T-cell (primary cell): ENCODE measurements at places on chromosomes 4 and X. TPM values are rescaled to one million over a fixed set of nuclear protein-coding genes. Genes with fewer than 3 reads are reported as not detected.

- H3K4me3 ChIP-seq, result no peak overlapping the region
- H3K4me1 ChIP-seq, result no peaks in the 10 kb centered on the region
- DNase-seq, result no peak
- H3K27me3 ChIP-seq, result peaks cover 2% of the 10 kb centered on the region
- H3K27ac ChIP-seq, result no peak overlapping the region
- H3K36me3 ChIP-seq, result no peaks in the 10 kb centered on the region
These were observed 73.9 kb downstream of the CASP3 start for GRCh38 chr4:184575306-184575705.

Gene ALAS2
- total RNA-seq, result not detected

GRCh38 chrX:154596290-154596929, 11.5 kb downstream of the CTAG1A start:
- no peak overlapping the region for H3K27ac ChIP-seq
- no peaks in the 10 kb centered on the region for H3K4me1 ChIP-seq
- no peak overlapping the region for H3K4me3 ChIP-seq
- no peak for DNase-seq
- H3K27me3 ChIP-seq, result peaks cover 7% of the 10 kb centered on the region
- H3K36me3 ChIP-seq, result no peaks in the 10 kb centered on the region

GRCh38 chrX:100654261-100654660, 10.3 kb downstream of the SRPX2 start:
- H3K36me3 ChIP-seq, result no peaks in the 10 kb centered on the region
- no peak overlapping the region for H3K4me3 ChIP-seq
- H3K4me1 ChIP-seq, result no peaks in the 10 kb centered on the region

GRCh38 chr4:163815776-163816175, 321.3 kb downstream of the TMA16 start:
- no peak overlapping the region for H3K27ac ChIP-seq
- no peaks in the 10 kb centered on the region for H3K27me3 ChIP-seq
- DNase-seq, result no peak
- no peak overlapping the region for H3K4me3 ChIP-seq

GRCh38 chrX:96721354-96721753, 36.7 kb downstream of the DIAPH2 start:
- H3K36me3 ChIP-seq, result no peaks in the 10 kb centered on the region
- H3K4me3 ChIP-seq, result no peak overlapping the region
- no peaks in the 10 kb centered on the region for H3K4me1 ChIP-seq
- DNase-seq, result no peak
- no peak overlapping the region for H3K27ac ChIP-seq
- H3K27me3 ChIP-seq, result no peaks in the 10 kb centered on the region

DNA sequence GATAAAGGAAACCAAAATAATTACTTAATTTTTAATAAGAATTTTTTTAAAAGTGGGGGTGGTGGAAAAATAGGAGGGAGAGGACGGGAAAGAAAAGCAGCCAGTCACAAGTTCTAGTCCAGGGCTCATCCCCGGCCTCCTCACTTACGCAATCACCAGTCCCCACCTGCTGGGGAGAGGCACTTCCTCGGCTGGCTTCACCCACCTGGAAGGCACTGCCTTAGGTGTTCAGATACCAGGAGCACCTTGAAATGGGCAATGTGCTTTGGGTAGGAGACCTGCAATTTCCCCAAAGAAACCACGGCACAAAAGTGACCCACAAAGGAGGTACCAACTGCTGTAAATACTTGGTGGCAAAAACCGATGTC, 23.8 kb downstream of the AFAP1 start:
- no peak overlapping the region for H3K4me3 ChIP-seq
- H3K27me3 ChIP-seq, result no peaks in the 10 kb centered on the region
- H3K27ac ChIP-seq, result no peak overlapping the region
- H3K4me1 ChIP-seq, result no peaks in the 10 kb centered on the region
- DNase-seq, result no peak

GRCh38 chr4:7412554-7412912, 22.2 kb downstream of the PSAPL1 start:
- peaks cover 25% of the 10 kb centered on the region for H3K27me3 ChIP-seq
- H3K4me1 ChIP-seq, result no peaks in the 10 kb centered on the region
- H3K4me3 ChIP-seq, result no peak overlapping the region
- no peaks in the 10 kb centered on the region for H3K36me3 ChIP-seq
- H3K27ac ChIP-seq, result no peak overlapping the region
